Activated T-helper 1 cell treated with Interleukin-2 at 50 U/mL for 16 hours (primary cell): ENCODE measurements at places on chromosomes 2 and 18.

- no peak for DNase-seq
Measured at GRCh38 chr2:146701183-146701582, 1143.6 kb upstream of the ACVR2A start.

GRCh38 chr2:201735486-201735885, 37.0 kb upstream of the MPP4 start:
- no peak for DNase-seq

DNA sequence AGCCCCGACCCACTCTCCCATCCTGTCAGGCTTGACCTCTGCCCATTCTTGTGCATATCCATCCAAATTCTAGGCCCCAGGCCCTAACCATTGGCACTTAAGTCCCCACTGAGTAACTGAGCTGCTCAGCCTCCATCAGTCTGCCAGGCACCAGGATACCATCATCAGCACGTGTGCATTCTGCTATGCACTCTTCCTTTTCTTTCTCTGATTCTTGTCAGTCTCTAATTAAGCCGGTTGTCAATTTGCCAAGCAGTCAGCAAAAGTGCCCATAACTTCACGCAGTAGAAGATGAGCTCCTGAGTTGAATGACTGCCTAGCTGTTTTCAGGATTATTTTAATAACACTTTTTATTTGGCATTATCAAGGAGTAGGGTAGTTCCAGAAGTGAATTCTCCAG, 107.2 kb downstream of the FEZ2 start:
- DNase-seq = no peak

DNA sequence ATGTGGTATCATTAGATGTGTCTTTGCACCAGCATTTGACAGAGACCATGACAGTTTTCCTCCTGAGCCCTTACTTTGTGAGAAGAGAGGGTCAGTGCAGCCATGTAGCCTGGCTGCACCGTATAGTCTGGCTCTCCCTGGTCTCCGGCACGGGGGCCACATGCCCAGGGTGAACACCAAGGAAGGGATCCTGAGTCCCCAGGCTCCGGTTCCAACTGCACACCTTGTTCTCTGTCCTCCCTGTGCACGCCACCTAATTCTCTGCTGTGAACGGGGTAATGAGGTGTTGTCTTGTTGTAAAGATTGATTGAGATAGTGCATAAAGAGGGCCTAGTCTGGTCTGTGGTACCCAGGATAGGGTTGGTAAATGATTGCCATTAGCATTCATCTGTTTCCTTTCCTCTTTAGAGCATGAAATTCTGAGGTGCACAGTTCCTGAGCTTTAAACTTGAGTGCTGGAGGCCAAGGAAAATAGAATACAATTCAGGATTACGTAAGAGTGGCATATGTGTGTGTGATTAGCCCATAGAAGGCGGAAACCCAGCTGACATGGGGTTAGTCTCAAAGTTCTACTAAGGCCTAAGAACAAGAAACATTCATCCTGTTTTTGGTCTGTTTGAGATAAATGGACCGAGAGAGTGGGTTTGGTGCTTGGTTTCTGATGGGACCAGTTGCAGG, 55.5 kb downstream of the NCK2 start:
- no peak for DNase-seq

- no peak for DNase-seq
Measured at GRCh38 chr18:54154231-54154630, 70.2 kb downstream of the MBD2 start.

GRCh38 chr2:28175028-28175427, 217.6 kb upstream of the FOSL2 start:
- DNase-seq = no peak

GRCh38 chr18:77777163-77777562, 527.5 kb downstream of the GALR1 start:
- DNase-seq = no peak

- DNase-seq = no peak
Measured at GRCh38 chr2:180077295-180077906, 70.3 kb upstream of the CWC22 start.

DNA sequence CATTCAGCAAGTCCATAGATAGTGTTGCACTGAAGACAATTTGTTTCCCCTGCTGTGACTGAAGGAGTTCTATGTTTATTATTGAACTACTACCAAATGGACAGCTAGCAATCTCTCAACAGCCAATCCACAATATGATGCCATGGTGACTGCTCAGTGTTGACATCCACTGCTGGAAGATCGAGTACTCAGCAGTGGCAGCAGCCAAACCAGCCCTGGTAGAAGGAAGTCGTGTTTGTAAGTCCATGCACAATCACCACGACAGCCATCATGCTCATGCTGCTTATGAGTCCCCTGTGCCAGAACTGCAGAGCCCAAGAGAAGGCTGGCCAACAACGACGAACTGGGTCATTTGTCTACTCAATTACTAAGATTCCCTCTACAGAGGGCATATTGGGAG, 66.4 kb downstream of the OSR1 start:
- DNase-seq = no peak

- DNase-seq = no peak
Measured at GRCh38 chr2:240819126-240819857, 727 bp downstream of the KIF1A start.

DNA sequence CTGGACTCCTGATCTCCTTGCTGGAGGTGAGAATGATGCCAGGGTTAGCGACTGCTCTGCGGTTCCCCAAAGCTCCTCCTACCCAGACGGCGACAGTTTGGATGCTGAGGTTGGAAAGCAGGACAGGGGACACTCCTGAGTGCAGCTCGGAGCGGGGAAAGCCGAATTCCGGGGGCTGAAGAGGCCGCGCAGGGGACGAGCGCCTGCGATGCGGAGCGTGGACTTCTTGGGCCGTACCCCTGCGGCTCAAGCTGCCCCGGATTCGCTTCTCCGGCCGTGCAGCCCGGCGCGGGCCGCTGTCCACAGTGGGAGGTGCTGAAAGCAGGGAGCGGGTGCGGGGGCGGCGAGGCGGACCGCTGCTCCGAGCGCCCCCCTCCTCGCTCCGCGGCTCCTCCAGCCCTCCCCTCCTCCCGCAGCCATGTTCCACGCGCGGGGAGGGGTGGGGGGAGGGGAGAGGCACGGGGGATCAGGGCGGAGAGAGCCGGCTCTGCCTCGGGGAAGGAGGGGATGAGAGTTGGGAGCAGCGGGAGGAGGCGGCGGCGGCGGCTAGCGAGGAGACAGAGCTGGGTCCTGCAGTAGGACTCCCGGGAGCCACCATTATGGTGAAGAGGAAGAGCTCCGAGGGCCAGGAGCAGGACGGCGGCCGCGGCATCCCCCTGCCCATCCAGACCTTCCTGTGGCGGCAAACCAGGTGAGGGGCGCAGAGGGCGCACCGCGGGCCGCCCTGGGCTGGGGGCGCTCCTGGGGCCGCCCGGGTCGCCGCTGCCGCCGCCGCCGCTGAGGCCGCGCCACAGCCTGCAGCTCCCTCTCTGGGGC, at the start of gene UNC80:
Gene UNC80 (plus strand): TSS at position 359 of the 816 bp plus-strand sequence. CDS start 241 bp downstream, at position 600.
- DNase-seq = no peak

- DNase-seq = no peak
Measured at GRCh38 chr2:120703330-120703994, 32.2 kb upstream of the GLI2 start.

GRCh38 chr18:52009958-52010357, 330.0 kb upstream of the DCC start:
- no peak for DNase-seq

DNA sequence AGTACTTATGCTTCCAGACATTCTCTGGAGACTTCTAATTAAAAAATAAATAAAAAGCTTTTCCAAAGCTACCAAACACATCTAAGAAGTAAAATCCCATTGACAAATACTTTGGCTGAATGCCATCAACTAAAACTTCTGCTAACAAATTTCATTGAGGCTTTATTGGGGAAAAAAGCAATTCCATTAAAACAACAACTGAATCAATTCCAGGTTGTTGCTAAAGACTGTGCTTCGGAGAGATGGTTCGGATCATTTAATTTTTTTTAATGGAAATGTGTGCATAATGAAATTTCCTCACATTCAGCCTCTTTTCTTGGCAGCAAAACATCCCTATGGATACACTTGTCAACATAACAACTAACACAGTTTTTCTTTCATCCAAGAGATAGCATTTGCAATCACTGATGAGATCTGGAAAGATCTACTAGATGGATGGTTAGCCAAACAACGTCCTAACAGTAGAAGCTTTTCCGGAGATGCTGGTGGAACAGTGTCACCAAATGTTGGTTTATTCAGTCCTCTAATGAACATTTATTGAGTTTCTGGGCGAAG, 446.1 kb upstream of the FAM98A start:
- DNase-seq = no peak

- DNase-seq = no peak
Measured at GRCh38 chr2:105490956-105491355, 92.1 kb upstream of the FHL2 start.

- no peak for DNase-seq
Measured at GRCh38 chr2:214987261-214987660, 151.2 kb downstream of the ABCA12 start.

DNA sequence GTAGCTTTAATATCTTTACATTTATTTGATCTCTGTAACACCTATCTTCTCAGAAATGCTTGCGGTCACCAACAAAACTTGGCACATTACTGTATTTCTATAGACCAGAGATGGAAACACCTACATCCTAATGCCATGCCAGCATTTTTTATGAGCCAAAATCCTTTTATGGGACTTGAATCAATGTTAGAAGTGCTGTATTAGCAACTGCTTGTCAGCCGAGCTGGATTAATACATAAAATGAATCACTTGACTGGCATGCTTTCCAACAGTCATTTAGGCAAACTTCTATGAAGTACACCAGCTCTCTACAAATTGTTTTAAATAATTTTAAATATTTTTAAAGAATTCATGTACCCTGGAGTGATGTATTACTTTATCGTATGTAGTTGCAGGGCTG, 272.9 kb upstream of the NRP2 start:
- no peak for DNase-seq

GRCh38 chr2:109268916-109269315, 139.9 kb downstream of the SH3RF3 start:
- no peak for DNase-seq

DNA sequence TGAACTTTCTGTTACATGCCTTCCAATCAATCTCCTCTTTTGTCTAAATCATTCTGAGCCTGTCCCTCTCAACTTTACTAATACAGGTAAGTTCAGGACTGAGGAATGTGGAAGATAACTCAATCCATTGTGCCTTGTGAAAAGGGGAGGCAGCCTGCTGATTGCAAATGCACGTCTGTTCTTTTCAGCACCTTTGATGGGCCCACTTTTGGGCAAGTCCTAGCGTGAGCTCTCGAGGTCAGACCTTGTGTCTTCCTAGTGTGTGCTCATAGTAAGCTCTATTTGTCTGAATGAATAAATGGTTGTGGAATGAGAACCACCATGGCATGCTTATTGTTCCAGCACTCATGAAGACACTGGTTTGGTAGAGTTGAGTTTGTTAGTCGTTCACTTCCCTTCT, 50.4 kb upstream of the REL start:
- DNase-seq = no peak

DNA sequence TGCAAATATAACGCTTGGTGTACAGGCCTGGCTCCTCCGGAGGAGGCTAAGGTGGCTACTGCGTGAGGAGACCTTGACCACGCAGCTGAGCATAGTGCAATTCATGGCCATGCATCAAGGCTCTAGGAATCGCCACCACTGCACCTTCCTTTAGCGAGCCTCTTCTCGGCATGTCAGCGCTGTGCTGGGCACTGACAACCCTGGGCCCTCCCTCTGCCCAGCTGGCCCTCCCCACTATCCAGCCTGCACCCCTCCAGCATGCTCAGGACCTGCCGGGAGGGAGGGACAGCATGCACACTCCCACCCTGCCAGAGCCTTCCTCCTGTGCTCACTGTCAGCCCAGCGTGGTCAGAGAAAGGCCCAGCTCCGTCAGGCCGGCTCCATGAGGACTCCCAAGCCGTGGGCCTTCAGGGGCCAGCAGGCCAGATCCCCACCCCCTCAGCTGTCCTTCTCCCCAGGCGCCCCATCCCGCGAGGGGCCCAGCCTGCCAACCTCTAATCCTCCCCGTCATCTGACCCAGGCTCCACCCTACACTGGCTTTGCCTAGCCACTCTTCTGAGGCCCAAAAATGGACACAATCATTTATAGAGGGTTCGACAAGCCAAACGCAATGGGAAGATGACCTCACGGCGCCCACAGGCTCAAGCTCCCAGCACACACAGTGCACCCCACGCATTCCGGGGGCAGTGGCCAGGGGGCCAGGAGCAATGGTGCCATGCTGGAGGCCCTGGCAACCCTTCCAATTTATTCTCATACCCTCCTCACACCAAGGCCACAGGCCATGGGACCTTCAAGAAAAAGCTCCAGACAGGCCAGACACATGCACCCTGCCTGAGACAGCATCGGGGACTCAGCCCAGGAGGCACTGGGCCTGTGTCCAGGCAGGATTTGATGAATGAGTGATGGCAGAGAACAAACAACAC, 3.5 kb downstream of the BIN1 start:
- DNase-seq = no peak

DNA sequence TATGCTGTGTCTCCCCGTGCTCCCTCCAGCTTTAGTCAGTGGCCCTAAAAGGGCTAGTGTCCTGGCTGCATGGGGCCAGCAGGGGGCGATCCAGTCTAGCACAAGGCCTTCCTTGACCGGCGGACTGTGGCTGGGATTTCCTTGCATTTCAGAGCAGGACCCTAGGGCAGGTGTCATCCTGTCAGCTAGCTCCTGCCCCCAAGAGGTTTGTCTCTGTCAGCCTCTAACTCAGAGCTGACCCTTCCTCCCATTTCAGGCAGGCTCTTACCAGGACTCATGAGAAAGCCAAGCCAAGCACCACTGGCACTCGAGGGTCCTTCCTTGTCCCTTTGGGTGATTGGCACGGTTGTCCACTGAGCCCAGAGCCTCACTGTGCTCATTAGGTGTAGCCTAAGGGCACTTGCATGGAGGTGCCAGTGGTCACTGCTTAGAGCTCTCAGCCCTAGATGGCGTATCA, 140.3 kb downstream of the RPIA start:
- DNase-seq = no peak

DNA sequence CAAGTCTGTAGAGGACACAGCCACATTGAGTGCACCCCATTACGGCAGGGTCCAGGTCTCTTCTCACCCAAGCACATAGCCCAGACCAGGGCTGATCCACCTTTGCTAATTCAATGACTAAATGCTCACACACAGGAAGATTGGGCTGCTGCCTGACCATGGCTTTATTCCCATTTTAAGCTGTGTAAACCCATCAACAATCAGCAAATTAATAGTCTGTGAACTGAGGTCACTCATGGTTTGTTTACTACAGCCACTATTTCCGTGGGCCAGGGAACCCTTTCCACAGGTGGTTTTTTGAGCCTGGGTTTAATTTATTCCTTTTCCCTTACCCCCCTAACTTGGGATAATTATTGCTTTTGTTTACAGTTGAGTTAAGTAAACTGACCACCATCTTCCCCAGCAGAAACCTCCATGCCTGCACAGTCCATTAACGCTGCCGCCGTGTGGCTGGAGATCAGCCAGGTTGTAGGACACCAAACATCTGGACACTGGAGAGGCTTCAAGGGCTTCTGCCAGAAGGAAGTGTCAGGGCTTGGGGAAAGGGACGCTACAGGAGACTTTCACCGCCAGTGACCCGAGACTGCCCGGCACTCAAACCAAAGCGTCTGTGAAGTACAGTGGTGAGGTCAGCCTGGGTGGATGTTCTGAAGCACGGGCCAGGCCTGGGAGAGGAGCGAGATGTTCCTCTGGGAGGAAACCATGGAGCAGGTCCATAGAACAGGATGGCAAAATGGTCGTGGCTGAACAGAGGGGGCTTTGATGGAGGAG, 282.9 kb downstream of the DYSF start:
- DNase-seq = no peak
